OCI-LY7 (cell line): ENCODE measurements at places on chromosomes 2 and 18.
A peak's percentile ranks its signal among the peaks of the same experiment; 100 is the strongest.

GRCh38 chr2:149597050-149597667 lies 9.6 kb upstream of the MMADHC start:
- DNase-seq: no peak

DNA sequence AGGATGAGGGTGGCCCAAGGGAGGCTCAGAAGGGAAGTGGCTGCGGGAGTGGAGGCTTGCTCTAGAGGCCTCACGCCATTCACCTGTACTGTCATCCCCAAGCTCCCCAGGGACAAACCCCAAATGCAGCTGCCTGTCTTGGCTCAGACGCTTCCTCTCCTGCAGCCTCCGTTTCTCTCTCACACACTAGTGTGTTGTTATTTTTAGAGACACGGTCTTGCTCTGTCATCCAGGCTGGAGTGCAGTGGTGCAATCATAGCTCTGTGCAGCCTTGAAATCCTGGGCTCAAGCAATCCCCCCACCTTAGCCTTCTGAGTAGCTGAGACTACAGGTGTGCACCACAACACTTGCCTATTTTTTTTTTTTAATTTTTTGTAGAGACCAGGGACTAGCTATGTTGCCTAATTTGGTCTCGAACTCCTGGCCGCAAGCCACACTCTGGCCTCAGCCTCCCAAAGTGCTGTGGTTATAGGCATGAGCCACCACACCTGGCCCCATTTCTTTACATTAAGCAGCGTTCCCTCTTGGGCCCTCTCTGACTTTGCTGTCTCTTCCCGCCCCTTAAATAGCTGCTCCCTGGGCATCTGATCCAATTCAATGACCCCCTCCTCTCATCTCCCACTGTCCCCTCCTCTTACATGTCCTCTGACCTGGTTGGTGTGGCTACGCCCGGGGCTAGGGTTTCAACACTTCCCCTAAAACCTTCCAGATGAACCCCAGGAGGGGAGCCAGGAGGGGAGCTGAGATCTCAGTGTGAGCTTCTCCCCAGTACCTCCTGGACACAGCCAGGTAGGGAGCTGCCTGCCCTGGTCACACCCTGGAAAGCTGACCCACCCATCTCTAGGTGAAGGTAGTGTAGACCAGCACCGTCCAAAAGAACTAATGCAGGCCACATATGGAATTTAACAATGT lies 24.0 kb upstream of the LOXHD1 start:
- DNase-seq: peak; percentile 76

DNA sequence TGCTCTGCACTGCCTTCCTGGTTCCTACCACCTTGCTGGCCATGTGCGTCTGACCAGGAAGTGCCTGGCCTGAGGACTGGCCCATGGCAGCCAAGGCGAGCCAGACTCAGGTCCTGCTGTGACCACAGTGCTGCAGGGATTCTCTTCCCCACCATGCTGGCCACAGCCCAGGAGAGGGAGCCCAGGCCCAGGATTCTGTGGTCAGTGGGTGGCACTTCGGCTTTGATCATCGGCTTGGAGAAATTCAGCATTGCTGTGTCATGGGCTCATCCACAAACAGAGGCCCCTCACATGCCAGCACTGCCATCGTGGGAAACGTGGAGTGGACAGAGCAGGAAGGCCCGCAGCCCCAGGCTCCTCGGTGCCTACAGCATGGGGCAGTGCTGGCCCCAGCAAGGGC lies 211.6 kb downstream of the SEPTIN10 start:
- no peak for DNase-seq

GRCh38 chr18:73952296-73952946 lies 195.2 kb downstream of the FBXO15 start:
- DNase-seq: no peak

GRCh38 chr2:1607236-1607920 lies 136.9 kb downstream of the PXDN start:
- no peak for DNase-seq

DNA sequence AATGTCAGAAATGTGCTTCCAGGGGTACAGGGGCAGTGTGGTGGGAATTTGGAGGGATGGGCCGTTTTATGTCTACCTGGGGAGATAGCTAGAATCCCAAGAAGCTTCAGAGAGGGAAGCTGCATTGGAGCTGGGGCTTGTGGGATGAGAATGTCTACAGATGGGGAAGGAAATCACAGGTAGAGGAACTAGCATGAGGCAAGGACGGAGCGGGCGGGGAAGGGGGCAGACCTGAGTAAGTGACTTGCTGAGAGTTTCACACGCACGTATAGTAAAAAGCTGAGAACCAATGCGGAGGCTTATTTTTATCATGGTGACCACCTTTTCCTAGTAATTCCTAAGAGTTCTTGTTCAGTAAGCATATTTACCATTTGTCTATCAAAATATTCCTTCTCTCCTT lies 6.3 kb downstream of the C2orf80 start:
- no peak for DNase-seq

GRCh38 chr18:79576686-79577351 lies 102.8 kb upstream of the CTDP1 start:
- DNase-seq: no peak

DNA sequence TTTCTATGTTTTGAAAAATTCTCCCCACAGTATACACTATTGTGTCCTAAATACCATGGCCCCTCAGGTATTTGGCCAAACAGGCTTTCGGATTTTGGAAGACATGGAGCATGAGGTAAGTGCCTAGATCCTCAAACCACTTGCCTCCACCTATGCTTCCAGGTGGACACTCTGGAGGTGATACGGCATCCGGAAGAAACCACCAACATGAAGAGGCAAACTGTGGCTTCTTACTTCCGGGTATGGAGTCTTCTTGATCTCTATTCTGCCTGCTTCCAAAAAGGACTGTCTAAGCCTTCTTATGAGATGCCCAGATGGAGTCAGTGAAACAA lies 252.0 kb upstream of the SP5 start:
- DNase-seq: no peak

GRCh38 chr2:216216951-216217903 lies 108.1 kb downstream of the XRCC5 start:
- peak; percentile 23 for DNase-seq

- DNase-seq: peak; percentile 50
These were observed 781 bp upstream of the SLC5A6 start for GRCh38 chr2:27212626-27213471.

DNA sequence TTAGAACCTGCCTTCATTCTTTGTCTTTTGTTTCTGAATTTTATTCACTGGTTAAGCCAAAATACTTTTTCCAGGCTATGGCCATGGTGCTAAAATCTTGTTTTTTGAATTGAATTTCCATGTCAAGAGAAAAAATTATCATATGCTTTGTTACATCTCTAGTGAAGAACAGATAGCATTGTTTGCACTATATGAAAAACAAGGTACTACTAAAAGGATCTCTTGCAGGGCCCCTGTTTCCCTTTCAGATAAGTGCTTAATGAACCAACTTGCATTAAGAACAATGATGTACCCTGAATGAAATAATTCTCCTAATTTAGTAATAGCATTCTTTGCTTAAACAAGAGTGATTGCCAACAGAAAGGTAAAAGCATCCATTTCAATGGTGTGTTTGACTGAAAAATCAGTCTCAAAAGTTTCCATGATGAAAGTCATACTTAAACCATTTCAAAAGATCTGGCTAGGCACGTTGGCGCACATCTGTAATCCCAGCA lies 4.3 kb upstream of the MYL12B start:
- no peak for DNase-seq

DNA sequence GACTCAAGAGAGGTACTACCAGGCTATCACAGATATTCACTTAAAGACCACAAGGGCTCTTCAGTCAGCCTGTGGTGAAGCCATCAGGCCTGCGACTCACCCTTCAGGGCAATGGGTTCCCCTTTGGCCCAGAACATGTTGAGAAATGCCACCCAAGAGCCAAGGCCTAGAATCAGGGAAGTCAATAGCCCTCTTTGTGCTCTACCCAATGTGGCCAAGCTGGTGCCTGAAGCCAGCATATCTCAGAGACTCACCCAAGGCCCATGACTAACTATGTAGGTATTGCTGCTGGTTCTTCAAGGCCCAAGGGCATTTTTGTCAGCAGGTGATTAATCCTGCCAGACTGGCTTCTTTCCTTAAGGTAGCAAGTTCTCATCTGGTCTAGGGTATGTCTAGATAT lies 338.9 kb upstream of the SETBP1 start:
- DNase-seq: no peak

GRCh38 chr2:50582164-50582563 lies 449.8 kb downstream of the NRXN1 start:
- no peak for DNase-seq

- no peak for DNase-seq
These were observed 173.1 kb upstream of the ID2 start for GRCh38 chr2:8508766-8509165.

GRCh38 chr18:5969355-5969988 lies 74.2 kb upstream of the TMEM200C start:
- no peak for DNase-seq

- peak; percentile 56 for DNase-seq
These were observed 669 bp downstream of the LNPK start for GRCh38 chr2:176001281-176001915.

- no peak for DNase-seq
These were observed 16.2 kb downstream of the TANC1 start for GRCh38 chr2:158984604-158985135.

DNA sequence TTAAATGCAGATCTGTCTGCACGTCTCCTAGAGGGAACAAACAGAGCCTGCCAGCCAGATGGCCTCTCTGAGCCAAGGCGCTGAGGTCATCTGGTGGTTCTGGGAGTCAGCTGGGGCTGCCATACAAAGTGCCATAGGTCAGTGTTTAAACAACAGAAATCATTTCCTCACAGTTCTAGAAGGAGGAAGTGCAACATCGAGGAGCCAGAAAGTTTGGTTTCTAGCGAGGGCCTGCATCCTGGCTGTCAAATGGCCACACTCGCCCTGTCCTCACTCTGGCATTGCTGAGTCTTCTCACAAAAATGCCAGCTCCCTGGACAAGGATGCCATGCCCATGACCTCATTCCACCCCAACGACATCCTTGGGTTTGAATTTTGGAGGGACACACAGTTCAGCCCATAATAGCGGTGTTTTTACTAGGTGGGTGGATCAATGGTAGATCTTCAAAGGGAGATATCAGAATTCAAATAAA lies 59.6 kb downstream of the MYT1L start:
- DNase-seq: no peak

- no peak for DNase-seq
These were observed 128.4 kb downstream of the LPIN1 start for GRCh38 chr2:11874861-11875260.

DNA sequence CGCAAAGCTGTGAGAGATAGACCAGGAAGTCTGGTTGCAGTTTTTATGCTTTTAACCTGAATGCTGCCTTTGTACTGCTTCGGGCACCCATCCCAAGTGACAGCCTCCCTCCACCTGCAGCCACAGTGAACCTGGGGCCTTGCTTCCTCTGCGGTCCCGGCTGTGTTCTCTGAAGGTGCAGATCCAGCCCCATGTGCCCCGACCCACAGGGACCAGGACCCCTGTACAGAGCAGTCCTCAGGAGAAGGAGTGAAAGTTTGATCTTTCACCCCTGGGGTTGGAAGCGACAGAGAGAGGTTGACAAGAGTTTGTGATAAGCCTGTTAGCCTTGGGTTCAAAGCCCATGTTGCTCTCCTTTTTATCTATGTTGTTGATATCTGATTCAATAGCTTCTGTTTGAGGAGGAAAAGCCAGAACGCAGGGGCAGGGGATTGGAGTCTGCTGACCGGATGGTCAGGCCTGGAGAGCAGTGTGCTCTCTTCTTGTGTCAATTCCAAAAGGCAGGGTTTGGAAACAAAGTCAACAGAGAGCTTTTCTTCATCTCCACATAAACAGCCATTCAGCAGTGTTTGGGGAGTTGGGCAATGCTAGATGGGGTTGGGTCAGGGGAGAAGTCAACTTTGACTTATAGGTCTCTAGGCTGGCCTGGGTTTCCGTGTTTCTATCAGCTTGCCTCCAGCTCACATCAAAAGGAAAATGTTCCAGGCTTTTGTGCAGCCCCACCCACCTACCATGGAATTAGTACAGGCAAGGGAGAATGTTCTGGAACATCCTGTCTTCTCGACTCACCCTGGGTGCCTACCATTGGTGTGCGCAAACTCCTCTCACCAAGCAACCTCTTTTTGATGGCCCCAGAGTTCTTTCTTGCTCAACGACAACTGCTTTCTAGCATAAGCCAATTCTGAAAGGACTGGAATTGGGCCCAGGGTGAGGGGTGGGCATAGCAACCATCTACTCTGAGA lies 214.9 kb downstream of the ALPK2 start:
- no peak for DNase-seq

GRCh38 chr2:24919506-24920097 lies 435 bp downstream of the ADCY3 start:
- DNase-seq: peak; percentile 44

DNA sequence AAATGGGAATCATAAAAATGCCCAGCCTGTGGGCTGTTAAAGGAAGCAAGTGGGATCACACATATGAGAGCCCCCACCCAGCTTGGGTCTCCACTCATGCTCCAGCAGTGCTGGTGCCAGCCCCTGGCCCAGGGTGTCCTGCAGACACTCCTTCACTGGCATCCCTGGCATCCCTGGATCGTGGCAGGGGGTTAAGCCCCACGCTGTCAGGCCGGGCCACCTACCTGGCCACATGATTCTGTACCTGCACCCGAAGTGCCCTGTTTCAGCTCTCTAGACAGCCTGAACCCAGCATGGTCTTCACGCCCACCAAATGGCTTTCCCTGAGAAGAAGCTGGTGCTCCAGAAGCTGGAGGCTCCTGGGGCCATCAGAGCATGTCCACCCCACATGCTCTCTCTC lies 137.4 kb downstream of the INHBB start:
- DNase-seq: no peak

GRCh38 chr2:58494071-58494501 lies 253.0 kb upstream of the FANCL start:
- no peak for DNase-seq

- no peak for DNase-seq
These were observed 518.2 kb upstream of the RAB12 start for GRCh38 chr18:8091035-8091434.

DNA sequence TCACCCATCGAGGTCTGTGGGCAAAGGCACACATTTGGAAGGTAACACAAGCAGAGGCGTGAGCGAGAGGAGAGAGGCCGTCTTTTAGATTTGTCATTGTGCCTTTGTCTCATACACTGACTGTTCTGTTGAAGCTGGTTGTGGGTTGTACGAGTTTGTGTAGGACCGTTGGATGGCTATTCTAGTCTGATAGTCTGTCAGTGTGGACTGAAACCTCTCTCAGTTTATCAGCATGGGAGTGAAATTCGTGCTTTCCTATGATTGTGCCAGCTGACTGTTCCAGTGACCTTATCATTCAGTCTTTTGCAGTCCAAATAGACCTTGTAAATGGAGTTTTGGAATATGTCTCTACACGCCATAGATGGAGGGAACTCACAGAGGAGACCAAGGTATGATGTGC lies 143.5 kb downstream of the LDLRAD4 start:
- DNase-seq: no peak
